IMR-90 (cell line): ENCODE measurements at places on chromosomes 4 and X. TPM values are rescaled to one million over a fixed set of nuclear protein-coding genes. Genes with fewer than 3 reads are reported as not detected.
A peak's percentile ranks its signal among the peaks of the same experiment; 100 is the strongest.

DNA sequence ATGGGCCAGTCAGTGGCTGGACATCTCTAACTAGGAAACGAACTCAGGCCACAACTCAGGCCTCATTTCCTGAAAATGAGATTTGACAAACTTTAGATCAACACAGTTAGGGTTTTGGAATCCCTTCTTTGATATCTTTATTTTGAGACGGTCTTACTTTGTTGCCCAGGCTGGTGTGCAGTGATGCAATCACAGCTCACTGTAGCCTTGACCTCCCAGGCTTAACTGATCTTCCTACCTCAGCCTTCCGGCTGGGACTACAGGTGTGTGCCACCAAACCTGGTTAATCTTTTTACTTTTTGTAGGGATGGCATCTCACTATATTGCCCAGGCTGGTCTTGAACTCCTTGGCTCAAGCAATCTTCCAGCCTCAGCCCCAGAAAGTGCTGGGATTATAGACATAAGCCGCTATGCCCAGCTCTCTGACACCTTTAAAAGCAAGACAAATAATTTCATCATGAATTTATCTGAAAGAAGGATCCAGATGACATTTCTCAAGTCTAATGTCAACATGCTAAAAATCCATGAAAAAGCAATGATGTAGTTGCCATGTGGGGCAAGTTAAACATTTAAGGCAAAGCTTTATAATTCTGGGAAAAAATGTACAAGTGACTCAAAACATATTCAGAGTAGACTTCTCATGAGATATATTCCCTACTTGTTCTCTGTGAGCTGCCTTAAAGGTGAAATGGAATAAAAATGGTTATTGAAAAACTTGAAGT, 89.1 kb upstream of the CBR4 start:
- peaks cover 11% of the 10 kb centered on the region for H3K4me1 ChIP-seq
- H3K27me3 ChIP-seq: no peaks in the 10 kb centered on the region
- no peak overlapping the region for H3K4me3 ChIP-seq
- peaks cover 22% of the 10 kb centered on the region for H3K36me3 ChIP-seq
- H3K27ac ChIP-seq: no peak overlapping the region
- DNase-seq: peak; percentile 19

DNA sequence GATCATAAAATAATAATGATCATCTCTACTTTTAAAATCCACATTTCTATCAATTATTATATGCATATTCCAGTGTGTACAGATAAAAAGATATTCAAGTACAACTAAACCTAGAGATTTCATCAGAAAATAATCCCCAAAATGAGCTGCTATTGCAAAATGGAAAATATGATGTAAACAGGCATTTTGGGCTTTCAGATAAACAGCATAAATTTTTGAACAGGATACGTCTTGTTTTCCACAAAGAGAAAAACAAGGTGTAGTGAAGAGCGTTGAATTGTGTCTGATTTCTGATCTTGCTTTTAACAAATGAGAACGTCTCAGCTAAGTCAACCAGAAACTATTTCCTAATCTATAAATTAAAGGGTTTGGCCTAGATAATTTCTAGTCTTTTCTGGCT, 349.6 kb upstream of the FTHL17 start:
- no peaks in the 10 kb centered on the region for H3K27me3 ChIP-seq
- no peaks in the 10 kb centered on the region for H3K4me1 ChIP-seq
- no peaks in the 10 kb centered on the region for H3K36me3 ChIP-seq
- no peak overlapping the region for H3K4me3 ChIP-seq

DNA sequence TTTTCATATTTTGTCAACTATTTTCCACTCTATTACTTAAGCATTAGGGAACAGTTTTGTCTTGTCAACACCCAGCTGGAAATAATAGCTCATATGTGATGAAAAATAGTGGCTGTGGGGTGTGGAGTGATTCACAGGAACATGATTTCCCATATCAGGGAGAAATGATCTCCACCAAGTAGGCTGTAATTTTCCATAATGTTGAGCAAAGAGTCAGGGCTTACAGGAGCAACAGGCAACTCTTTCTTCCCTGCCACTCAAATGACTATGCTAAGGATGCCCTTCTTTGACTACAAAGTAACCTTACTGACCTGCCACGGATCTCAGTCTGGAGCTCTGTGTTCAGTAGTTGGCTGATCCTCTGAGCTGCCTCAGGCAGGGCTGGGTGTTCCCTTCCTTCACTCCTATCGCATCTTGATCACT, 90.0 kb upstream of the GATB start:
- H3K27ac ChIP-seq: no peak overlapping the region
- DNase-seq: no peak
- H3K4me1 ChIP-seq: no peaks in the 10 kb centered on the region
- peaks cover 6% of the 10 kb centered on the region; the same call in 1 of the 2 replicates for H3K27me3 ChIP-seq
- no peak overlapping the region for H3K4me3 ChIP-seq

GRCh38 chrX:145609951-145610511, 207.6 kb upstream of the SLITRK2 start:
- no peak overlapping the region for H3K27ac ChIP-seq
- no peak overlapping the region for H3K4me3 ChIP-seq
- DNase-seq: peak; percentile 63
- no peaks in the 10 kb centered on the region for H3K27me3 ChIP-seq
- H3K36me3 ChIP-seq: no peaks in the 10 kb centered on the region
- no peaks in the 10 kb centered on the region for H3K4me1 ChIP-seq

DNA sequence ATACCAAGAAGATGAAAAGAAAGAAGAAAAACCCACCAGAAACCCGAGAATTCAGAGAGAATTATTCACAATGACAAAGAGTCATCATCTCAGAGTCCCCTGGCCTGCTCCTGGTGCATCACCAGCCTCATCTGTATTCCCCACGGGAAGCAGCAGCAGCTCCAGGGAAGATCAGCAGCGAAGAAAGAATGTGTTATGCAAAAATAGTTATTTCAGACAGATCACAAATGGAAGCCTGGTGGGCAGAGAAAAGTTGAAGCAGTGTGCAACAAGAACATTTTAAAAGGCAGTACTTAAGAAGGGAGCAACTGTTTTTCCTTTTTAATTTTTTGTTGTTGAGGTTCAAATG, 189.2 kb downstream of the PPP3CA start:
- no peak overlapping the region for H3K4me3 ChIP-seq
- no peaks in the 10 kb centered on the region for H3K36me3 ChIP-seq
- H3K27ac ChIP-seq: no peak overlapping the region
- peak; percentile 24 for DNase-seq
- no peaks in the 10 kb centered on the region for H3K27me3 ChIP-seq

DNA sequence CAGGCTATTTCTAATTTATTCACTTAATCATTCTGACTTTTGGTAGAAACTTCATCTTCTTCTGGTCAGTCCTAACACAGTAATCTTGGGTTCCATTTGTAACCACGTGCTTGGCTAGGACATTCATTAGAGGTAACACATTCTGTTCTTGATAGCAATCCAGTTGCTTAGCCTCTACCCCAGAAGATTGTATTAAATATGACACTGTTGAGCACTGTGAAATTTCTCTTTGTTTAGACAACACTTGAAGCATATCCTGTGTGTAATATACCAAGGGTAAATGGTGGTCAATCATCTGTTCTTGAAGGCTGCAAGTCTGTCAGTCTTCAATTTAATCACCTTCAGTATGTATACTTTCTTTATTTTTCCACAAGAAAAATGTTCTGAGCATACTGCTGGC, 523.0 kb downstream of the ANKRD50 start:
- DNase-seq: peak; percentile 6
- H3K27me3 ChIP-seq: no peaks in the 10 kb centered on the region
- no peaks in the 10 kb centered on the region for H3K36me3 ChIP-seq
- H3K27ac ChIP-seq: no peak overlapping the region
- H3K4me1 ChIP-seq: no peaks in the 10 kb centered on the region
- H3K4me3 ChIP-seq: no peak overlapping the region

DNA sequence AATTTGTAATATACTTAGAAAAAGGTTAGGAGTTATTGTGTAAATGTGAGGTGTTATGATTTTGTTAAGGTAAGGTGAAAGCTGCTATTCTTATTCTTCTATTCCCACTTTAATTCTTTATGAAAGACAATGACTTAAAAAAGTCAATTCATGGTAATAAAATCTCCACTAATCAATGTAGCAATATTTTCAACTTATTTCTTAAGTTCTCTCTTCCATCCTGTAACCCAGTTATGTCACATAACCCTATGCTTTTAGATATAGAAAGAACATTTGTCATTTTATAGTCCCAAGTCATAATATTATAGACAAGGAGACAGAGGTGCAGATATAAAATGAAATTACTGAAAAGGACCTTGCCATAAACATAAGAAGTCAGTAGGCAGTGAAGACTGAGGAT, 157.9 kb upstream of the SLC7A11 start:
- no peaks in the 10 kb centered on the region for H3K27me3 ChIP-seq
- H3K4me3 ChIP-seq: no peak overlapping the region
- no peak for DNase-seq
- H3K27ac ChIP-seq: no peak overlapping the region
- H3K4me1 ChIP-seq: peaks cover under 1% of the 10 kb centered on the region; the same call in 1 of the 2 replicates

DNA sequence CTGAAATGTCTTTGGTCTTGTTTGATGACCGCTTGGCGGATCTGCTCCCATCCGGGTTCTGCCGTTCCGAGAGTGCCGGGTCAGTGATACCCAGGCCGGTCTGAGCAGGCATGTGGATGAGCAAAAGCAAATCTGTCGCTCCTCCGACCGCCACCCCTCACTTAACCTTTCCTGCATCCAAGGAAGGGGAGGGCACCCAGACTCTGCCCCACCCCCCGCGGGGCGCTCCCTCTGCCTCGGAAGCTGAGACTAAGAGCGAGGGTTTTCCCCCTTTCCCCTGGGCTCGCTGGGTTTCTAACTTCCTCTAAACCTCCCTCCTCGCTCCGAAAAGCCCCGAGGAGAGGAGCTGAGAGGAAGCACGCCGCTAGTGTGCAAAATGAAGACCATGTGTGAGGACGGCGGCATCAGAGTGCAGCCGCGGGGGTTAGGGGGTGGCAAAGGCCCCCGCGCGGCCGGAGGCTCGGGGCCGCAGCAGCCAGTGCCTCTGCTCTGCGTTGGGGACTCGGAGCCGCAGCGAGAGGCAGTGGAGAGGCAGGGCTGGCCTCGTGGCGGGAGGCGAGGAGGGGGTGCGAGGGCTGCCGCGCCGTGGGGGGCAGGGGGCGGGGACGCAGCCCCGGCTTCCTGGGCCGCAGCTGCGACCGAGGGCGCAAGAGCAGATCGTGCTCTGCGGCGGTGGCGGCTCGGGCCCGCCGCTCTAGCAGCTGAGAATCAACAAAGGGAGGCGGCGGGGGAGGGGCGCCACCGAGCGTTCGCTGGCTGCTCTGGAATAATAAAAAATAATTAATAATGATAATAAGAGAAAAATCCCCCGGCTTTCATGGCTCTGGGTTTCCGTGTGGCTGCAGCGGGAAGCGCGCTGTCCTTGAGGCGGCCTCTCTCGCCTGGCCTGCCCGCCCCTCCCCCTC, 55.8 kb upstream of the BCOR start:
- H3K27me3 ChIP-seq: peaks cover 16% of the 10 kb centered on the region; the same call in 1 of the 2 replicates
- no peak for DNase-seq
- H3K4me1 ChIP-seq: peaks cover 2% of the 10 kb centered on the region; the same call in 1 of the 2 replicates
- H3K36me3 ChIP-seq: no peaks in the 10 kb centered on the region
- no peak overlapping the region; the same call in 1 of the 2 replicates for H3K27ac ChIP-seq

DNA sequence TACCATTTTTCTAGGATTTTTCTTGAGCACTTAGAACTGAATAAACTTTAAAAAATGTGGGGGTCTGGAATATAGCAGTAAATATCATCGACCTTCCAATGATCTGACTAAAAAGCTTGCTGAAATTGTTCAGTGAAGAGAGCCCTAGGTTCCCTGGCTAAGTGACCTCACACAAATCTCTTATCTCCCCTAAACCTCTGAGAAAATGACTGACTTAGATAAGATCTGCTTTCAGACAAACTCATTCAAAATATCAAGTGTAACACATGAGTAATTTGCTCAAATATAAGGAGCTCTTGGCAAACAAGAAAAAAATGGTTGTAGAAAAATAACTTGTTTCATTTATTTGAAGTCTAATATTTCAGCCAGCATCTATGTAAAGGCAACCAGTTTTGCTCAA, 441.7 kb upstream of the SLIT2 start:
- H3K27me3 ChIP-seq: no peaks in the 10 kb centered on the region; the same call in 1 of the 2 replicates
- no peak overlapping the region for H3K4me3 ChIP-seq
- peaks cover 3% of the 10 kb centered on the region for H3K4me1 ChIP-seq

Gene HEPH
- 16.4 and 23.5 TPM in 2 replicates for total RNA-seq

Gene ZC4H2
- total RNA-seq: 9.2 and 10.6 TPM in 2 replicates

Gene RNF128
- total RNA-seq: 4.8 and 6.4 TPM in 2 replicates
